ENCODE measurements at places on chromosomes 13 and 19.

DNA sequence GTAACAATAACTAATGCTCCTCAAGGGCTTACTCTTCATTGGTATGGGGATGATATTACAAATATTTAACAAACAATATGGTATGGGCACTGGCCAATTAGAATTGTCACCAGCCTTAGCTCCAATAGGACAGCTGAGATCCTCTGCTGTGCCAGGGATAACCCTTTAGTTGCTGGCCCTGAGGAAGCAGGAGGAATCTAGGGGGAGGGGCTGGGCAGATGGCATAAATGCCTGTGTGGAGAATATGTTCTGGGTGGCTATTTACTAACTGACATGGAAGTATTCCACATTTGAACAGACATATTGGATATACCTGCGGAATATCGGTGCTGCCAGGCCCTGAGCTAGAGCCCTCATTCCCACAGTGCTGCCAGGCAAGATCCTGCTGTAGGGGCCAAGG lies 16.6 kb upstream of the LRCH1 start:
- DNase-seq = no peak
- no peak overlapping the region for H3K27ac ChIP-seq
- no peak overlapping the region for H3K4me3 ChIP-seq
- H3K27me3 ChIP-seq = no peaks in the 10 kb centered on the region
- H3K36me3 ChIP-seq = no peaks in the 10 kb centered on the region
- peaks cover 4% of the 10 kb centered on the region for H3K4me1 ChIP-seq

- H3K4me3 ChIP-seq = no peak overlapping the region
- H3K4me1 ChIP-seq = peaks cover 4% of the 10 kb centered on the region
- peaks cover 21% of the 10 kb centered on the region for H3K27me3 ChIP-seq
- H3K27ac ChIP-seq = no peak overlapping the region
Measured at GRCh38 chr19:46206176-46206575, 23.4 kb upstream of the IGFL1 start.

GRCh38 chr19:45443462-45444317 lies 20.0 kb upstream of the ERCC1 start:
- peak overlapping the region; percentile 73 for H3K4me3 ChIP-seq
- H3K36me3 ChIP-seq = peaks cover 5% of the 10 kb centered on the region
- peak overlapping the region; percentile 83 for H3K27ac ChIP-seq
- no peaks in the 10 kb centered on the region for H3K27me3 ChIP-seq

DNA sequence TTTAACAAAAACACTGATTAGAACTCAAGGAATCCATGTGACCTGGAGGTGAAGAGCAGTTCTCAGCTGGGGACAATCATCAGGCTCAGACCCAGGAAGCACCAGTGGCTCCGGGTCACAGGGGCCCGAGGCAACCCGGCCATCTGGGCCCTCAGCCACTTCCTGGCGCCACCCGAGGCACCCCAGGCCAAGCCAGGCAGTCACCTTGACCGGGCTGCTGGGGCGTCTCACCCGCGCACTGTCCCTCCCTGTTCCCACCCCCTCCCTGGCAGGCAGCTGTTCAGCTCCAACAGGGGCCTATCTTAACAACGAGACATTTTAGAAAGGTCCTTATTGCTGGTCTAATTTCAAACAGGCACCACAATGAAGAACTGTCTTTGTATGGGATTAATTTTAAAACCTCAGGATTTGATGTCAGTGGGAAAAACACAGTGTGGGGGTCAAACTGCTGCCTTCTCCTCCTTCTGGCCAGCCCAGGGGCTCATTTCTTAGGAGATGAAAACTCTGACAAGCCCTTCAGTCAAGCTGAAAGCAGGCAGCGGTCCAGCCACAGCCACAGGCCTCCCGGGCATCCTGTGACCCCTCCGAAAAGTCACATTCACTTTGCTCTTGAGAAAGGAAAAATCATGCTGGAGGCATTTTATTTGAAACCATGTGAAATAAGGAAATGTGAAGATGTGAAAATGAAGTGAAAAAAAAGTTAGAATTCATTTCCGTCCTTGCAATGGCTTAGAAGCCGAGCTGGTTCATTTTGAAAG lies 83.3 kb downstream of the KCTD15 start:
- H3K36me3 ChIP-seq = no peaks in the 10 kb centered on the region
- no peak for DNase-seq
- no peak overlapping the region for H3K27ac ChIP-seq
- H3K27me3 ChIP-seq = peaks cover 9% of the 10 kb centered on the region

- H3K27me3 ChIP-seq = no peaks in the 10 kb centered on the region
- H3K4me3 ChIP-seq = no peak overlapping the region
- no peak for DNase-seq
- H3K36me3 ChIP-seq = peaks cover 50% of the 10 kb centered on the region
- H3K4me1 ChIP-seq = peaks cover 25% of the 10 kb centered on the region
Measured at GRCh38 chr13:40940841-40941240, 78.3 kb downstream of the ELF1 start.

GRCh38 chr19:38977445-38978325 lies 2.1 kb upstream of the FBXO17 start:
- H3K27ac ChIP-seq = no peak overlapping the region
- H3K4me3 ChIP-seq = no peak overlapping the region
- no peaks in the 10 kb centered on the region for H3K36me3 ChIP-seq
- H3K27me3 ChIP-seq = peaks cover 25% of the 10 kb centered on the region

DNA sequence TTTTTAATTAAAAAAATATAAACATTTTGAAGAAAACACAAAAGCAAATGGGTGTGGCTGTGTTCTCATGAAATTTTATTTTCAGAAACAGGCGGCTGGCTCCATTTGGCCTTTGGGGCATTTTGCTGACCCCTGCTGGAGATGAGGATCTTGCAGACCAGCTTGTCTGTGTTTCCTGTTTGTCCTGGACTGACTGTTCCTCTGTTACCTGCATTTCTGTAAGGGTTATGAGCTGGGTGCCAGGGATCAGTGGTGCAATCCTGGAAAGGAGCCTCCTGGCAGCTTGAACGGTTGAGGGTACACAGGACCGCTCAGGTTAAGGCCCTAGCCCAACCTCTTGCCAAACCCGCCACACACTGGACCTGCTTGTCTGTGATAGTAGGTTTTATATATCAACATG lies 49.9 kb downstream of the ZNF787 start:
- peak; percentile 13 for DNase-seq
- peaks cover 1% of the 10 kb centered on the region for H3K27me3 ChIP-seq
- H3K36me3 ChIP-seq = no peaks in the 10 kb centered on the region
- peaks cover 8% of the 10 kb centered on the region for H3K4me1 ChIP-seq

GRCh38 chr19:32349051-32349450 lies 3.6 kb downstream of the ZNF507 start:
- no peak overlapping the region for H3K4me3 ChIP-seq
- H3K36me3 ChIP-seq = peaks cover 56% of the 10 kb centered on the region
- H3K27me3 ChIP-seq = no peaks in the 10 kb centered on the region
- peaks cover 60% of the 10 kb centered on the region for H3K4me1 ChIP-seq
- no peak for DNase-seq

DNA sequence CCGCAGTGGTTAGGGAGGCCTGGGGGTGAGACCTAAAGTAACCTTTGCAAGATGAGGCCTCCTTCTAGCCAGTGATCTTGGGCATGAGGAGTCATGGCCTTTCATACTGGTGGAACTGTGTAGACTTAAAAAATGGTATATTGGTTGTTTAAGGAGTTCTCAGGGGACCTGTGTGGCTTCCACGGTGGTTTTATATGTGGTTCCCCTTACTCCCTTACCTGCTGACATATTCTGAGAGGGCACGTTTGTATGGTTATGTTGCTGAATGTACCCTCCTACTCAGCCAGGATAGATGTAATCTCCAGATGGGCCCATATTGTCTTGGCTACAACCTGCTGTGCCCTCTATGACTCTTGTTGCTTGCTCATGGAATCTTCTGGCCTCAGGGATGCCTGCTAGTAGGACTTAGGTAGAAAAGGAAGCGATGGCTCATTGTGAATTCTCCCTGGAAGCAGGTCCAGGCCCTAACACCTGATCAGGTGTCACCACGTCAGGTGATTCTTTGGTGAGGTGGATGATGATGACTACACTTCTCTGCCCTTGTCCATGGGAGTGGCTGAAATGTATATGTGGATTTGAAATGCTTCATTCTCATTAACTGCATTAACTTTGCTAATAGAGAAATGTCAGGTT lies 1.8 kb downstream of the ZNF460 start:
- H3K36me3 ChIP-seq = peaks cover 64% of the 10 kb centered on the region
- no peak overlapping the region for H3K27ac ChIP-seq
- no peak overlapping the region for H3K4me3 ChIP-seq
- peak; percentile 73 for DNase-seq
- no peaks in the 10 kb centered on the region for H3K27me3 ChIP-seq
- peaks cover 38% of the 10 kb centered on the region for H3K4me1 ChIP-seq

DNA sequence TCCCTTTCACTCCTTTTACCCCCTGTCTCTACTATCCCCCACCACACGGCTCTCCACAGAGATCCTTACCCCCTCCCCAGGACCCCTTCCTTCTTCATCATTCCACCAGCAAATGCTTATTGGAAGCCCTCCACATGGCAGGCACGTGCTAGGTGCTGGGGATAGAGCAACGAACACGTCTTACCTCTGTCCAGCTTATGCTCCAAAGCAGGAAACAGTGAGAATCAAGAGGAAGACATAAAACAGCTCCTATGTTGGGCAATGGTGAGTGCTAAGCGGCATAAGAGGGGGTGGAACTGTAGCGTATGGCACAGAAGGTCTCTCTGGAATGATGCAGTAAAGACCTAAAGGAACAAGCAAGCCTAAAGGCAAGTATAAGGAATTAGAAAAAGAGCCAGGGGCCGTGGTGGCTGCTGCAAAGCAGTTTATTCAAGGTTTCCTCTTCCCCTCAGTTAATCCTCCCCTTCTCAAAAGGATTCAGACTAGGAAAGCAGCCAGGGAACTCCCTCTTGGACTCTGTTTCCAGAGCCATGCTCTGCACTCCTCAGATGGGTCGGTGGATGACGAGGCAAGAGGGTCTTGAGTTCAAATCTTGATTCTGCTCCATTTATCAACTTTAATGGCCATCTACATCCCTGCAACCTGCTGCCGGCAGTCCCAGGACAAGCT lies 289.4 kb downstream of the FOXO1 start:
- H3K36me3 ChIP-seq = peaks cover 6% of the 10 kb centered on the region
- H3K4me1 ChIP-seq = peaks cover 41% of the 10 kb centered on the region
